ENCODE measurements at places on chromosomes 2 and 18.

GRCh38 chr18:58335821-58336220 lies 291.8 kb downstream of the NEDD4L start:
- DNase-seq: no peak

DNA sequence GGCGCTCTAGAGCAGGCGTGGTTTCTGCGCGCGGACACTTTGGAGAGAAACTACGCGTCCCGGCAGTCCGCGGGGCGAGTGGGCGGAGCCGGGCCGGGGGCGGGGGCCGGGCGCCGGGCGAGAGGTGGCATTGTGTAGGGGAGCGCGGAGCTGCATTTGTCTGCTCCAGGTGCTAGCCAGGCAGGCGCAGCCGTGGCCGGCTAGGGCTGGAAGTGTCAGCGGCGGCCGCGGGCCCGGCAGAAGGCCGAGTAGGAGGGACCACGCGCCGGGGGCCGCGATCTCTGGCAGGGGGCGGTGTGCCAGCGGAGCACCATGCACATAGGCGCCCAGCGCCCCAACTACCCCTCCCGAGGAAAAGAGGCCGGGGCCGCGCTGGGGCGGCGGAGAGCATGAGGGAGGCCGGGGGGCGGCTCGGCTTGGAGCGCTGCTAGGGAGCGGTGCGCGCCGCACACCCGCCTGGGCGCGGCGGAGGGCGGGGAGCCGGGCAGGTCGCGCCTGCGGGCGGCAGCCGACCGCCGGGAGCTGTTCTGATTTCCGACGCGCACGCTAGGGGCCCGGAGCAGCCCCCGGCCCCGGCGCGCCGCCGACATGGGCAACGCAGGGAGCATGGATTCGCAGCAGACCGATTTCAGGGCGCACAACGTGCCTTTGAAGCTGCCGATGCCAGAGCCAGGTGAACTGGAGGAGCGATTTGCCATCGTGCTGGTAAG lies at the start of gene FMNL2:
Gene FMNL2 (plus strand): TSS at position 159 of the 710 bp plus-strand sequence.
- peak; percentile 52 for DNase-seq

- DNase-seq: no peak
Measured at GRCh38 chr2:100208141-100208770, 65.9 kb upstream of the AFF3 start.

- no peak for DNase-seq
Measured at GRCh38 chr2:223815884-223816570, 21.4 kb downstream of the AP1S3 start.

GRCh38 chr2:20049637-20050036 lies 1.8 kb downstream of the LAPTM4A start:
- no peak for DNase-seq

- no peak for DNase-seq
Measured at GRCh38 chr2:101388232-101388631, 929 bp upstream of the CREG2 start.
